NCI-H2227 treated with DMSO at 0.1 percent for 48 hours (cell line): ENCODE measurements at places on chromosomes 5 and 9.

DNA sequence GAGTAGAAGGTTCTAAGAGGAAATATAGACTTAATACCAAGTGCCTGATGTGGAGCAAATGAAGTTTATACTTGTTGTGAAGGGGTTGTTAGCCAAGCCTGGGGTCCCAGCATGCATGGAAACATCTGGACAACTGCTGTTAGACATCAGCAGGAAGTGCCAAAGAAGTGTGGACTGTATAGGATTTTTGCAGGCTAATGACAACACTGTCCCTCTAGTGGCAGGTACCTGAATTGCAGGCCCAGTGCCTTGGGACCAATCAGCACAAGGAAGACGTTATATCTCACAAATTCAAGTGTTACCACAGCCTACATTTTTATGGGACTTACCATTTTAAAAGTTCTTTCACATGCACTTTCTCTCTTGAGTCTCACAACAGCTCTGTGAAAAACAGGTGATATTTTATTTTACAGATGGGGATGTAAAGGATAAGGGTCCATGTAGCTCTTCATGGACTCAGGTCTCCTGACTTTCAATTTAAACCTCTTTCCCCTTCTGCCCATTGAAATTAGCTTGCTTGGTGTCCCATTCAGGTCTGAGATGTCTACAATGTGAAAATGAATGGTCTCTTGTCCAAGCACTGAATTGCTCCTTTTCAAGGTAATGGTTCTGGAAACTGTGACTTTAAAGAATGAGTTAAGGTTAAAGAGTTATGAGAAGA is 89.0 kb upstream of the MAP1B start:
- no peak for DNase-seq

DNA sequence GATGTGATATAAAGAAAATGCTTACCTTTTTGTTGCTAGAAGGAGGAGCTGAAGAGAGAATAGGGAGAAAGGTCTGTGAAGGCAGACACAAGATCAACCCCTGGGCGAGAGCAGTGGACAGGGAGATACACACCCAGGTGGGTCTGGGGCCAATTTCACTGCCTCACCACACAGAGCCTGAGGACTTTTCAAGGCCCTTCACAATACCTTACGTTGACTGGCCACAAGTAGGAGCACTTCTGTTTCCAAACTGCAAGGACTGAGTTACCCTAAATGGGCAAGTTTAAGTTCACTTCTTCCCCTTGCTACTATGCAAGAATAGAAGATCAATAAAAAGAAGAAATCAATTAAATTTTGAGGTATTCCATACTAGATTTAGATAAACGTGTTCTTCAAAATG is 174.5 kb upstream of the SLC12A2 start:
- no peak for DNase-seq

DNA sequence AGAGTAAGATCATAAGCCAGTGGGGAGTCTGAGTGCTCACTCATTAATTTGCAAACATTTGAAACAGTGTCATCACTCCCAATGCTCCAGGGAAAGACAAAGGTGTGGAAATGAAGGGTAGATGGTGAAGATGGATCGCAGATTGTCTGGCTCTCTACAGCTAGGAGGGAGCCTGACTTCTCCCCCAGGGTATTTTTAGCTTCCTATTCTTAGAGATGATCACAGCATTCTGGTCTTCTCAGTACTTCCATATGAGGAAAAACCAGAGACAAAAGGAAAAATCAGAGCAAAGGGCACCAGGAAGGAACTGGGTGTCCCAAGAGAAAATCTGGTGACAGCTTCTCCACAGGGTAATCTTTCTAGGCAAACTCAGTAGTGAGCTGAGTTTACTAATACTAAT is 401.9 kb upstream of the GRIA1 start:
- DNase-seq = no peak

- no peak for DNase-seq
These were observed 76.5 kb upstream of the IL7R start for GRCh38 chr5:35780236-35780635.

- DNase-seq = no peak
These were observed 2.9 kb upstream of the SLC4A9 start for GRCh38 chr5:140356853-140357725.

- no peak for DNase-seq
These were observed 4.1 kb downstream of the AIF1L start for GRCh38 chr9:131100445-131100844.

- no peak for DNase-seq
These were observed 505 bp upstream of the ACER2 start for GRCh38 chr9:19408316-19408692.

DNA sequence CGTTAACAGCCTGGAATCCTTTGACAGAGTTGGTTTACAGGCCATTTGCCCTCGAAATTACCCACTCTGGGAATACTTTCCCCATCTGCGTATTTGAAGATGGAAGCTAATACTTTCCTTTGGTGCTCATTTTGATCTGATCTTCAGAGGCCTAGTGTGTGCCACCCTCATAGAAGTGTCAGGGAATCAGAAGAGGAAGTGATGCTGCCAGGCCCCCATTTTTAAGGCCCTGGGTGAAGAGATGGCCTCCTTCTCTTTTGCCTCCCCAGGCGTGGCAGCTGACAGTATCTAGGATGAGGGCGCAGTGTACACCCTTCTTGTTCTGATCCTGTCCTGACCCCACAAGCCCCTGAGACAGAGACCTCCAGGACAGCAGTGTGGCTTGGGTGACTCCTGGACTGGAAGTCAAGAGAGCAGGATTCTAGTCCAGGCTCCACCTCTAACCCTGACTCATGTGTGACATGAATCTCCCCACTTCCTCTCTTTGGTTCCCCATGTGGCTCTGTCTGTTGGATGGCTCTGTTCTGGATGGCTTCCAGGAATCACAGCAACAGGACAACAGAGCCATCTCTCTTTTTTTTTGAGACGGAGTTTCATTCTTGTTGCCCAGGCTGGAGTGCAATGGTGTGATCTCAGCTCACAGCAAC is 27.8 kb downstream of the CSF1R start:
- no peak for DNase-seq

DNA sequence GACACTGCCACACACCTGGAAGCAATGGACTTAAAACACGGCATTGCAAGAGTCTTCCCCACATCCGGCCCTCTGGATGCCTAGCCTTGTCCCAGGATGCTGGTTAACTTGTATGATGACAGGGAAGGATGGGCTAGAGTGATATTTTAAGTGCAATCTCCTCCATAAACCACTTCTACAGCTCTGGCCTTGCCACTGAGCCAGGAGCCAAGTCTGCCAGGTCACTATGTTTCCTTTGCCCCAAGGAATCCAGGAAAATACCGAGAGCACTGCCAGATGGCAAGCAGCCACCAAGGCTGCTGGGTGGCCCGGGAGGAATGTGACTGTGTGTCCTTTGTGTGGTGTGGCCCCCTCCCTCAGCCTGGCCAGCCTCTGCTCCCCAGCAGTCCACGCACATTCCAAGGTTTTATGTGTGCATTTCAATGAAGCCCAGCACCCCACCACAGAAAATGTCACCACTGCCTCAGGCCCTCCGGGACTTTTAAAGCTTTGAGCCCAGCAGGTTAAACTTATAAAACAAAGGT is 106.0 kb downstream of the FRMD3 start:
- no peak for DNase-seq

- DNase-seq = no peak
These were observed 3.4 kb upstream of the PDGFRB start for GRCh38 chr5:150159031-150159430.
